Germinal center (tissue), 1 donor: ENCODE measurements at places on chromosomes 3 and 15.

DNA sequence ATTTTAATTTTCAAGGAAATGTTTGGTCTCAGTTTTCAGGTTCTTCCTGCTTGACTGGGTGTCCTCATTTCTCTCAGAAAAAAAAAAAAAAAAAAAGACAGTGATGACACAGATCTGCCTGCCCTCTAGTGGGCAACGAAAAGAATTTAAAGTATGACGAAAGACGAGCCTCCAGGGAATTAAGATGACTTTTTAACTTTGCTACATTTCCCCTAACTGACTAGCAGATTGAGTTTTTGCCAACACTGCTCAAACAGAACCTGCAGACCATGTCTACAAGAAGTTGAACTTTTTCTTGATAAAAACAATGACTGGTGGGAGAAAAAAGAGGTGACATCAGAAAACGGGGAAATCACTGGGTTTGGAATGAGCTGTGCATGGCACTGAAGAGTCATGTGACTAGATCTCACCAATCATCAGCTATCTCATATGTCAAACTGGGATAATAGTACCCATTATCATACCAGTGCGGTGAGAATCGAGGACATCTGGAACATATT is 40.8 kb downstream of the EOMES start:
- DNase-seq = peak; percentile 62

- no peak for DNase-seq
Measured at GRCh38 chr3:71989165-71989564, 204.2 kb upstream of the PROK2 start.

DNA sequence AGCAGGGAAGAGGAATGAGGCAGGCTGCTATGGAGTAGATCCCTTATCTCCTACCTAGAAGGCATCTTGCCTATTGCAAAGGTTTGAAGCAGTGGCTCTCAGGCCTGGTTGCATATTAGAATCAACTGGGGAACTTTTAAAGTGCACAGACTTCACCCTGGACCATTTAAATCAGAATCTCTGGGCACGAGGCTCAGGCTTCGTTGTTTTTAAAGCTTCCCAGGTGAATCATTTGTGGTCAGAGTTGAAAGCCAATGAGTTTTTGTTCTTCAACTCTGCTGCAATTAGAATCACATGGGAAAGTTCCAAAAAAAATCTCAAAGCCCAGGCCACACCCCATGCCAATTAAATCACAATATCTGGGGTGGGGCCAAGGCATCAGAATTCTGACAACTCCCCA is 773.1 kb downstream of the AGBL1 start:
- DNase-seq = no peak

DNA sequence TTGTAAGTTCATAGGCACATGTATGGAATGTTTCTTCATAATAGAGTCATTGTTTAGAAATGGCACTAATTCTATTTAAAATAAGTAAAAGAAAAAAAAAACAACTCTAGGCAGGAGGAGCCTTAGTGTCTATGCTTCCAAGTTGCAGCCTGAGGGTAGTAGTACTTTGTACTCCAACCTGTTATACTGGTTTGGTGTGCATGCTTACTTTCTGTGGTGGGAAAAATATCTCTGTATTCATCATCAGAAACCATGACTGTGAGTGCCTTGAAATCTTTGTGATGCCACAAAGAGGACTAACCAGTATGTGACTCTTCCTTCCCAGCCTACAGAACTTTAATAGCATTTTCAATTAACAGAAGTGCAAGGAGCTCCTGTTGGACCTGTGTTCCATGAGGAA is 4.4 kb downstream of the NAALADL2 start:
- DNase-seq = no peak

DNA sequence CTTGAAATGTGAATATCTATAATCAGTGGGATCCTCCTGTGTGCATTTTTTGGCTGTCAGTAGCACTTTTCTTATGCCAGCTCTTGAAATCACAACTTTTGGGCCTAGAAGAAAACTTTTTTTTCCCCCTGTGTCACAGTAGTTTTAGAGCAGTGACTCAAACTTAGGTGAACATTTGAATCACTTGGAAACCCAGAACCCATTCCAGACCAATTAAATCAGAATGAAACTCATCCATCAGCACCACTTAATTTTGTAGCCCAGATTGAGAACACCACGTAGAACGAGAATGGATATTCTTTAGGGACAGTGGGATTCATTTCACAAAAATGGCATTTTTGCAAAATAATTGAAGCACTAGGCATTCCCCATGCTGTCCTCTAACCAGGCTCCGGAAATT is 224.8 kb upstream of the NANOGP8 start:
- no peak for DNase-seq

- no peak for DNase-seq
Measured at GRCh38 chr3:50369012-50369670, 9.8 kb upstream of the TMEM115 start.

- no peak for DNase-seq
Measured at GRCh38 chr15:57308170-57308545, 68.1 kb upstream of the CGNL1 start.

GRCh38 chr3:104717828-104718196 is 648.9 kb upstream of the ALCAM start:
- DNase-seq = no peak

GRCh38 chr15:55700876-55701275 is 42.1 kb downstream of the PRTG start:
- no peak for DNase-seq

DNA sequence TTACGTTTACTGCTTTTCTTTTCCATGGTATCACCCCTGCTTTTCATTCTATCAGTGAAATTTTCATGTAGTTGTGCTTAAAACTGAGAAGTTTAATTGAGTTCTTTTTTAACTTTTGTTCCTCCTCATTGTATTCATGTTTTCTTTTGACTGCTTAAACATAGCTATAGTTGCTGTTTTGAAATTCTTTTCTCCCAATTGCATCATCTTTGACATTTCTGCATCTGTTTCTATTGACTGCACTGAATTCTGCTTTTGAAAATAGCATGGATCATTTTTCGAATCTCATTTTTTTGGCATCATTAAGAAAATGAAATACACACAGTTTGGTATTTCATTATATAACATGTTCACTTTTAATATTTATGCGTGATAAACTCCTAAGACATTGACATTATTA is 694.9 kb downstream of the MECOM start:
- DNase-seq = no peak

GRCh38 chr3:32969656-32970055 is 18.2 kb downstream of the CCR4 start:
- DNase-seq = no peak

DNA sequence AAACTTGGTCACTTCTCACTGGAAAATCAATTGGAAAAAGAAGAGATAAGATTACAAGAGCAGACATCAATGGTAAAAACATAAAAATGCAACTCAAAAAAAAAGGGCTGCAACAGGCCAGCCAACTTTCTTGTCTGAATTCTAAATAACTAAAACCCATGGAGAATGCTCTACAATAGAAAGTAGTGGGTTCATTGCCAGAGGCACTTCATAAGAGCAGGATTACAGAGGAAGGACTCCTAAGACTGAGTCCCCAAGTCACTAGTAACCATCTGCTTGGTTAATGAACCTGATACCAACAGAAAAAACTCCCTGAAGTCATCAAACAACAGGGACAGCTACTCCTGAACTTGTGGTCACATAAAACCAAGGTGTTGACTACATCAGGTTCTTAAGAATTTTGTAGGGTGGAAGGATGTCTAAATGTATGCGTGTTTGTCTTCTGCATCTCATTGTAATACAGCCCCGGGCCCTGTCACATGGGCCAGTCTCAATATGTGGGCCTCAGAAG is 148.6 kb downstream of the IMPG2 start:
- no peak for DNase-seq

DNA sequence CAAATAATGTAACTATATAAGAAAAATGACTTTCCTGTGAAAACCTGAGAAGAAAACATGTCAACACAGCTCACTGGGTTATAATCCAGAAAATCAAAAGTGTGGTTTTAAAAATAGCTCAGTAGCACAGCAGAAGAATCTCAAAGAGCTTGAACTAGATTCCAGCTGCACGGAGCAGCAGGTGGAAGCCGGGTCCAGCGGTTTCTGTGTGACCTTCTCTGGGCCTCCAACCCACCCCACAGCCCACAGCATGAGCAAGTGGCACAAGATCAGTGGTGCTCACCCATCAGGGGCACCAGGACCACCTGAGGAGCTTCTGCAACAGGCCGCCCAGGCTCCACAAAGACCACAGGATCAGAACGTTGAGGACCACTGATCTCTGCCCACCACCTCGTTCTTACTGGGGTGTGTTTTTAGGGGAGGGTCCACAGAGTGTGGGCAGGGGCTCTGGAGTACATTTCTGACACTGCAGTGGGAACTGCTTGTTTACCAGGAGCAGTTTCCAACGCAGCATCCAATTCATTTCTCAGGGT is 23.2 kb downstream of the SLC41A3 start:
- DNase-seq = no peak

DNA sequence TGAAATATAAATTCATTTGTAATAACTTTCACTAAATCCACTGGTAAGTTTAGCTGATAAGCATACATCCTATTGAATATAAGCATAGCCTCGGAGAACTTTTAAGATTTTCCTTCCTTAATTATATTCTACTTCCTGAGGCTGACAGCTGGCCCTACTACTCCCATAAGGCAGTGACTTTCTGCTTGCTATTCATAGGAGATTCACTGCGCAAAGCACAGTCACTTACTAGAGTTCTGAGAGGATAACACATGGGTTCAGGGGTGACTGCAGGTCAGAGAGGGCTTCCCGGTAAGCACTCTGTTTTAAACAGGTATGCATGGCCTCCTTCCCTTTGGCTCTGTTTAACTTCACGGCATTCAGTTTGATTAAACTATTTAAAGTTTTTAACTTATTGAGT is 75.8 kb downstream of the FAIM start:
- no peak for DNase-seq

DNA sequence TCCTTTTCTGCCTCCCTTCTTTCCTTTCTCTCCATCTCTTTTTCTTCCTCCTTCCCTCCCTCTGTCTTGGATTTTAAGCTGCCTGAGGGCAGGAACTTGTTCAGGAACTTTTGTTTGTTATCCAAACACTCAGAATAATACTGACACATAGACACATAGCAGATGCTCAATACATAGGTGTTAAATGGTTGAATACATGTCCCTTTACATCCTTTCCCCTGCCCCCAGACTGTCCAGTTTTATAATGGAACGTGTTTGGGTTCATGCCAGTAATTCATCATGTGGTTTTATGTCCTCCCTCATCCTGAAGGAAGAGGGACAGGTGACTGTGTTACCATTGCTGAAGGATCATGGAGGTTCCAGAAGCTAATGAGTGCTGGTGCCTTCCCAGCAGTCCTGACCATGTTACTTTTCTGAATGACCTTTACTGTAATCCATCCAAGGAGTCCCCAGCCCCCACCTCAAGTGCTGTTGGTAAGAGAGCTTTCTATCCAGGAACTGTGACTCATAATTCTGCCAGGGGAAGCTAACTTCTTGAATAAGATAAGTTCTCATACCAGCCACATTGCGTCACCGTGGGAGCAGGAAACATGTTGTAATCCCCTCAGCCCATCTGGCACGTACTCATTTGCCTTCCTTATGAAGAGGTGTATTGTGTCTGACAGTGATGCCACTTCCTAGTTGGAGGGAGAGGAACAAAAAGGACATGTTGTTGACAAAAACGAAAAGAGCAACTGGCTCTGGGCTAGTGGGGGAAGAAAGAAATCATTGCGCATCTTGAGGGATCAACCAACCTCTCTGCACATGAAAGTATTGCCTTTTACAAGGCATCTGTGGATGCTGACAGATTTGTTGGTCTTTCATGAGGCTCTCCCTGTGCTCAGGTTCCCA is 52.4 kb downstream of the IL1RAP start:
- no peak for DNase-seq

- no peak for DNase-seq
Measured at GRCh38 chr3:22982981-22983587, 220.0 kb upstream of the UBE2E2 start.

DNA sequence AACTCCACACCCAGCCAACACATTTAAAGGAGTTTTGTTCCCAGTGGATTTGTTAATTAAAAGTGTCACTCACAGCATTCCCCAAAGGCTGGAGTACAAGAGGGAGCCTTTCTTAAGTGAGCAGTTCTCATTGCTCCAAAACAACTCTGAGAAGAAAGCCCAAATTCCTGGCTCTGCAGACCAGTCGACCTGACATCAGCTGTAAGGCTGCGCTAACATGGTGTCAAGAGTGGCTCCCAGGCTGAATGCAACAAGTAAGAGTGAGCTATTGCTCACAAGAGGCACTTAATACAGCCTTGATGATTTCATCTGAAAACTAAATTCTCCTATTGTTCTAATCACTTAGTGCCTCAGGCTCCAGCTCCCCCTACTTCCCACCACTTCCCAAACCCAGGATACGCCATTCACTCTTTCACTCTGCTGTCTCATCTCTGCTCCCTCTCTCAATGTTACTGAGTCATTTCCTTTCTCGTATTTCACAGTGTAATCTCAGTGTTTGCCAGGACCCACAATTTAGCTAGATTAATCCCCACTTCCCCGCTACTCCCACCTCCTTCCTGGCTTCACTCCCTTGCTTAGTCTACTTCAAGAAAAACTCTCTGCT is 81.8 kb downstream of the WWTR1 start:
- DNase-seq = no peak

DNA sequence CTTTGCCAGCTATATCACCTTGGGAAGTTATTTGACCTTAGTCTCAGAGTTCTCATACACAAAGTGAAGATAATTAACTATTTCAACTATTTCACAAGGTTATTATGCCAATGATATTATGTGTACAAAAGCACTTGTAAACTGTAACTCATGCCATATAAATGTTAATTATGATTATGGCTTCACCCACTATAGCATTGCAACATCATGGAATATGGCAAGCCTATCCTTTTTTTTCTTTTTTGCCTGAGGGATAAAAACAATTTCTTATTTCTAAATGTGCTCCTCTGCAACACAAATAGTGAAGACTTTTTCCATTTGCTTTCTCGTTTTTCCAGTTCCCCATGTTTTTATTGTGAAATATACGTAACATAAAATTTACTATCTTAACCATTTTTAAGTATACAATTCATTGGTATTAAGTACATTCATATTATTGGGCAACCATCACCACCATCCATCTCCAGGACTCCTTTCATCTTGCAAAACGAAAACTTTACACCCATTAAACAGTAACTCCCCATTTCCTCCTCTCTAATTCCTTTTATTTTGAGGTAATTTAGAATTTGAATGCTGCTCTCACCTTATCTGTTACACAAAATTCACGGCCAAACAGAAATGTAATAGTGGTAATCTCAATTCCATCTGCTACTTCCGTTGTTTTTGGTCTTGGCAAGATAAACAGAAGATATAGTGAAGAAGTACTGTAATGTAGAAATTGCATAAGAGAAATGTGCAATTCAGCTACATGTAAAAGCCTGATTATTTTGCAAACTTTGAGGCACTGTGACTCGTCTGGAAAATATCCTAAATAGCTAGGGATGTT is 46.3 kb downstream of the NANOGP8 start:
- no peak for DNase-seq

DNA sequence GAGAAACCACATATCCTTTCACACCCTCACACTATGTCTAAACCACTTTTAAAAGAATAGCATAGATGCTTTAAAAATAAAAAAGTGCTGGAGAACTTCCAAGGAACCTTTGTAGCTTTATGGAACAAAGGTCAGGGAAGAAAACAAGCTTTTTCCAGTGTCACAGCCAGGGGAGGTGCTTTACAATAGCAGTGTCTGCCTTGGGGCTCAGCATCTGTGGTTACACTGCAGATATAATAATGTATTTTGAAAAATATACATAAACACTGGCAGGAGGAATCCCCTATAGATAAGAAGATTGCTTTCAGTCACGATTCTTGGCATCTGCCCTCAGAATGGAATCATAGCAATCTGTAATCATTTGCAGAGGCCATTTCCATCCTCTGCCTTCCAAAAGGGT is 362.4 kb upstream of the LRRC3B start:
- no peak for DNase-seq
